Eye (tissue), 1 donor: ENCODE measurements at places on chromosomes 1 and 21.

- no peak for DNase-seq
Measured at GRCh38 chr1:107225706-107226105, 84.9 kb downstream of the NTNG1 start.

DNA sequence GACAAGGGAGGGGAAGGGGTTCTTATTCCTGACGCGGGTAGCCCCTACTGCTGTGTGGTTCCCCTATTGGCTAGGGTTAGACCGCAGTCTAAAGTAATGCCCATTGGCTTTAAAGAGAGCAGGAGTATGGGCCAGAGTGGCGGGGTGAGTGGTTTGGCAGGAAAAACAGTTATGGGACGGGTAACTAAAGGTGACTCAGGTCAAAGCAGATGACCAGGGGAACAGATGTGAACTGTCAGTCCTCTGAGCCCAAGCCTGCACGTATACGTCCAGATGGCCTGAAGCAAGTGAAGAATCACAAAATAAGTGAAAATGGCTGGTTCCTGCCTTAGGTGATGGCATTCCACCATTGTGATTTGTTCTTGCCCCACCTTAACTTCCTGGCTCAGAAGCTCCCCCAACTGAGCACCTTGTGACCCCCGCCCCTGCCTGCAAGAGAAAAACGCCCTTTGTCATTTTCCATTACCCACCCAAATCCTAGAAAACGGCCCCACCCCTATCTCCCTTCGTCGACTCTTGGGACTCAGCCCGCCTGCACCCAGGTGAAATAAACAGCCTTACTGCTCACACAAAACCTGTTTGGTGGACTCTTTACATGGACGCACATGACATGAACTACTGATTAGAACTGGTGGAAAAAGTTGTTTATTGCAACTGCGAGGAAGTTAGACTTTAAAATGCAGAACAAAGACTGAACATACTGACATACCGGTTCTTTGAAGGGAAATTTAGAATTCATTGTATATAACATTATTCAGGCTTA lies 758 bp upstream of the ATAD3B start:
- DNase-seq = peak; percentile 2

GRCh38 chr21:44407493-44407892 lies 47.8 kb upstream of the LRRC3 start:
- no peak for DNase-seq

- no peak for DNase-seq
Measured at GRCh38 chr21:19321688-19322087, 918.1 kb upstream of the TMPRSS15 start.

DNA sequence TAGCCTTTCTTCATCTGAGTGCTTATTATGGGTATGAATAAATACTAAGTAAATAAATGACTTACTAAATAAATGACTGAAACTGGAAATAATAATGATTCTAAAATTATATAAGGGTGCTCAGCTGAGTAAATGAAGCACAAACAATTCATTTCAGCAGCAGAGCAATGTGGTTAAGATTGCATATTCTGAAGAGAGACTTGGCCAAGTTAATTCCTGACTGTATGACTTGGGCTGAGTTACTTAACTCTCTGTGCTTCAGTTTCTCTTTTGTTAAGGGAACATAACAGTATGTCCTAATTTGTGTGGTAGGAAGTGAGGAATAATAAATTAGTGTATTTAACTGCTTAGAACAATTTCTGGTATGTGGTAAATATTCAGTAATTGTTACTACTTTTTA lies 19.1 kb downstream of the AGL start:
- no peak for DNase-seq

DNA sequence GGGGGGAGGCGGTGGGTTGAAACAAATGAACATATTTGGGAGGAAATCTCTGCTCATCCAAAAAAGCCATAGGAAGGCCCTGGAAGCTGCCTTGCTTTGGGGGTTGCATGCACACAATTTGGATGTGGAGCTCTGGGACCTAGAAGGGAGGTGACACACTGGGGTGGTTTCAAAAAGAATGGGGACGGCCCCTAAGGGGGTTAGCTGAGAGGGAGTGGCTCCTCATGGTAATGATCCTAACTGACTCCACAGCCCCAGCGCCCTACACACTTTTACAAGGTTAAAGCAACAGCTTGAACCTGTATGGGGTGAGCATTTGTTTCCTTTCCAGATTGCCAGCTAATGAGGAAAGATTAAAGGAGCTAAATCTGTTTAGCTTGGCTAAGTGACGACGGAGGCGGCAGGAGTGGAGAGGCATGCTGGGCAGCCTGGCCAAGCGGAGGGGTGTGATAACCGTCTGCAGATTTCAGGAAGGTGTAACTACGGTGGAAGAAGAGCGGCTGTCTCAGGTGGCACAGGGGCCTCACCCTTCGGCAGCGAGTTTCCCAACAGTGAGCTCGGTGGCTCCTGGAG lies 107.3 kb downstream of the RNF220 start:
- no peak for DNase-seq

DNA sequence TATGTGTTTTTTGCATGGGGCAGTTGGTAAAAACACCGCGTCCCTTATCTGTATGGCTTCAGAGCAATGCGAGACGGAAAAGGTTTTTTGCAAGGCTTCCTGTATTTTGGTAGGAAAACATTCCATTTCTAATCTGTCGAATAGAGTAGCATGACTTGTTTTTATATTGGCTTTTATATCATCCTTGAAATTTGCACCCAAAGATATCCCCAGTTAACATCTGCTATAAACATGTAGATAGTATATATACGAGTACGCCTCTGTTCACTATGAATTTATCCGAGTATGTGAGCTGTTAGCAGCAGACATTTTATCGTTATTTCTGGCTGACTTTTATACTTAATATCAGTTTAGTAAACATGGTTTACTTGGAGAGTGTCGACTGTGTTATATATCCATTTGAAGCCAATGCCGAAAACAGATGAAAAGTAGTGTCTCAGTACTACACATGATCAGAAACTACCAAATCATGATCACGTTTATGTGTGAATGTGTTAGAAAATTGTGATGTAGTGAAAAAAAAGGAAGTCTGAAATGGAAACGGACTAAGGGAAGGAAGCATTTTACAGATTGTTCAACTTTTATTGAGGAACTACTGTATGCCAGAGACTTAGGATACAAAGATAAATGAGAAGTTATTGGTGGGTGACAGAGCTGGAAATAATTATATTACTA lies 1.0 kb downstream of the LEPR start:
- DNase-seq = no peak

GRCh38 chr1:3714284-3714741 lies 37.9 kb upstream of the CCDC27 start:
- DNase-seq = no peak

DNA sequence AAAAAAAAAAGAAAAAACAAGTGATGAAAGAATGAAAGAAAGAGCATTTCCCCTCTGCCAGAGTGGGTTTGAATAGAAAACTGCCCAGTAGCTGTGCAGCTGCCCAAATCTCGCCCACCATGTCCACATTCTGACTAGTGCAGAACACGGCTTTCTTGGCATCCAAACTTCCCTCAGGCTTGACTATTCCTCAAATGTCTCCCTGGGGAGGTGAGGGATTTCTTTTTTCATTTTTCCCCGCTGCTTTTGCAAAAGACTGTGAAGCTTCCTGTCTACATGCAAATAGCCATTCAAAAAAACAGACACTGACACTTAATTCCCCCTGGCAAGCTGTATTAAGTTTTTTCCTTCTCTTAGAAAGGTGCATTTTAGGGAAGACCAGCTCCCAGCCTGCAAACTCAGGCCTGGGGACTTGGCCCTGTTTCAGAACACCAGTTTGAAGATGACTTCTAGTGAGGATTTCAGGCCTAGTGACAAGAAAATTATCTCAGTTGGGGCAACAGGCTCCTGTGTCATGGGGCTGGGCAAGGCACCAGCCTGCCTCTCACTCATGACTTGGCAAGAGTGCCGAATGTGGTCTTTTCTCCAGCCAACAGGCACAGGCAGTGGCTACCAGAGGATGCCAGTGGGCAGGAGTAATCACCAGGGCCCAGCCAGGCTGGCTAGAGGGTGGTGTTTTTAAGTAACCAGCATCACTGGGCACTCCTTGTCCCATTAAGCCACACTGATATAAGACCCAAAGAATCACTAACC lies 178.1 kb upstream of the NFIA start:
- DNase-seq = peak; percentile 35

DNA sequence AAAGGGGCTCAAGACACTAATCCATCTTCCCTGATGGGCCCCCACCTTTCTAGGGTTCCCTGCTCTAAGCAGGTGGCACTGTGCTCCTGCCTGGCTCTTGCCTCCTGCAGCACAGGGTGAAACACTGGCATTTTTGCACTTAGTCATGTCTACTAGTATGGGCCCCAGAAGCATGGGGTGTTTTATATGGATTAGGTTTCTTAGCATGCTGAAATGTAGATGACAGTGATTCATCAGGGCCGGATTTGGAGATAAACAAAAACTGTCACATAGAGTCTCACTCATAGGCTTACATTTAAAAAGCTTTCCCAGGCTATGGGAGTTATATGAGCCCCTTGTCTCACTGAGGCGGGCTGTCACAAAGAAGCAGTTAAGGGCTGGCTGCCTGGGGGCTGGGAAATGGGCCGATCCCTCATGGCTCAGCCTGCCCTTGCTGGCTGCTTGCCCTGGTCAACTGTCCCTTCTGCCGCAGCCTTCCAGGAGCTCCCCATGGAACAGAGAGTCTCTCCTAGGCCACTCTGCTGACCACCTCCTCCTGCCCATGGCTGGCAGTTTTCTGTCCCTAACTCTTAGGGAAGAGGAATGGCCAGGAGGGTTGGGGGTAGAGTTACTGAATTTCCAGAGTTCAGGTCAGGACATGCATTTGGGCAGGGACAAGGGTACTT lies 6.5 kb downstream of the GALNT2 start:
- DNase-seq = no peak

DNA sequence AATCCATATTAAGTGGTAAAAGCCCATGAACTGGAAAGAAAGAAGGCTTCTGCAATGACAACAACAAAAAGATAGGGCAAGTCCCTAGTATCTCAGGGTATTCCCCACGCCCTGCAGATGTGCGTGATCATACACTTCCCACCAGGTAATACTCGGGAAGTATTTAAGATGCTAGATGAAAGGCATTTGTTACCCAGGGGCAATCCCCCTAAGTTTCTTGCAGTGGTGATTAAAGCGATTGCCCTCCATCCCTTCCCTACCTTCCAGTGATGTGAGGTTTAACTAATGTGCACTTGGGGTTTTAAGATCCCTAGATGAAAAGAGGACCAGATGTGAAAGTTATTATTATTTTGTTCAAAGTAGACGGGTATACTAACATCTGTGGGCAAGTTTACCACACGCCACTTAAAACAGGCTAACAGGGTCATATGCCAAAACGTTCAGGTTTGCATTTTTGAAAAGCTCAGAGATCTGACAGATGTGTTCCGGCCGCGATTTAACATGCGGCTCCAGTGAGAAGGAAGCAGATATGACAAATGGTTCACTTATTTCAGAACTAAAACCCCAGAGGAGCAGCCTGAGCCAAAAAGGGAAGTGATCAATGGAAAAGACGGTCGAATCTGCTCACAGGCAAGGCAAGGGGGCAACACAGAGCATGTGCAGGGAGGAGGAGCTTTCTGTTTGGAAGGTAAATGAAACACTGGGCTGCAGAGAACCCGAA lies 17.4 kb downstream of the TIAM1 start:
- DNase-seq = peak; percentile 66

GRCh38 chr1:173477286-173478093 lies at the start of gene PRDX6:
TSS of gene PRDX6 (plus strand) at chr1:173477335. CDS start at chr1:173477398, 63 bp downstream.
- peak; percentile 93 for DNase-seq
